ENCODE measurements at places on chromosomes 1 and 21. TPM values are rescaled to one million over a fixed set of nuclear protein-coding genes. Genes with fewer than 3 reads are reported as not detected.

DNA sequence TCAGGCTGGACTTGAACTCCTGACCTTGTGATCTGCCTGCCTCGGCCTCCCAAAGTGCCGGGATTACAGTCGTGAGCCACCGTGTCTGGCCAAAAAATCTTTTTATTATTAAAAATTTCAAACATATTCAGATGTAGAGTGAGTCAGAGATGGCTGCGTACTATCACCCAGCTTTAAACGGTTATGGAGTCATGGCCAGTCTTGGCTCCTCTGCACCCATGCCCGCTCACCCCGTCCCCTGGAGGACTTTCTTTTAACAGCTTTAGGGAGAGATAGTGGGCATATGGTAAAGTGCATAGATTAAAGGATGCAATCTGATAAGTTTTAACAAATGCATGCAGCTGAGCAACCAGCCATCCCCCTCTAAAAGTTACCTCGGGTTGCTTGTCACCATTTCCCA lies 51.8 kb downstream of the TNFRSF8 start:
- DNase-seq = no peak

DNA sequence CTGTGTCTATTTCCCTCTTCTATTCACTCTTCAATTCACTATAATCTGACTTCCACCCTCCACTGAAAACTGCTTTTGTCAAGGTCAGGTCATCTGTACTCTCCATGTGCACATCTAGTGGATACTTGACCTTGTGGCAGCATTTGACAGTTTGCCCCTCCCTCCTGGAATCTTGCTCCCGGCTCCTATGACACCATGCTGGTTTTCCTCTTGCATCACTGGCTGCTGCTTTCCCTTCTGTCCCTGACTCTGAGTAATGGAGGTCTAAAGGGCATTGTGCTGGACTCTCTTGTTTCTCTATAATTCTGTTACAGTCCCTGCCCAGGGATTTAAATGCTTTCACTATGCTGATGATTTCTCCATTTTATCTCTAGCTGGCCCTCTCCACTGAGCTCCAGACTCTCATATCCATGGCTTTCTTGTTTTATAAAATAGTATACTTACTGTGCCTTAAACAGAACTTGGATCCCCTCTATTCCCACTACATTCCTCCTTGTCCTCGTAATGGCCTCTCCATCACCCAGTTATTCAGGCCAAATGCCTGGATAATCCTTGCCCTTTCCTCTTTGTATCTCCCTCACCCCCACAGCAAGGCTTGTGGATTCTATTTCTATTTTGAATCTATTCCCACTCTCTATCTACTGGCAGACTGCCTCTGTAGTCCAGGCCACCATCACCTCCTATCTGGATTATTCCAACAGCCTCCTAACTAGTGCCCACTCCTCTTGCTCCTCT lies 36.8 kb upstream of the PODN start:
- DNase-seq = no peak

DNA sequence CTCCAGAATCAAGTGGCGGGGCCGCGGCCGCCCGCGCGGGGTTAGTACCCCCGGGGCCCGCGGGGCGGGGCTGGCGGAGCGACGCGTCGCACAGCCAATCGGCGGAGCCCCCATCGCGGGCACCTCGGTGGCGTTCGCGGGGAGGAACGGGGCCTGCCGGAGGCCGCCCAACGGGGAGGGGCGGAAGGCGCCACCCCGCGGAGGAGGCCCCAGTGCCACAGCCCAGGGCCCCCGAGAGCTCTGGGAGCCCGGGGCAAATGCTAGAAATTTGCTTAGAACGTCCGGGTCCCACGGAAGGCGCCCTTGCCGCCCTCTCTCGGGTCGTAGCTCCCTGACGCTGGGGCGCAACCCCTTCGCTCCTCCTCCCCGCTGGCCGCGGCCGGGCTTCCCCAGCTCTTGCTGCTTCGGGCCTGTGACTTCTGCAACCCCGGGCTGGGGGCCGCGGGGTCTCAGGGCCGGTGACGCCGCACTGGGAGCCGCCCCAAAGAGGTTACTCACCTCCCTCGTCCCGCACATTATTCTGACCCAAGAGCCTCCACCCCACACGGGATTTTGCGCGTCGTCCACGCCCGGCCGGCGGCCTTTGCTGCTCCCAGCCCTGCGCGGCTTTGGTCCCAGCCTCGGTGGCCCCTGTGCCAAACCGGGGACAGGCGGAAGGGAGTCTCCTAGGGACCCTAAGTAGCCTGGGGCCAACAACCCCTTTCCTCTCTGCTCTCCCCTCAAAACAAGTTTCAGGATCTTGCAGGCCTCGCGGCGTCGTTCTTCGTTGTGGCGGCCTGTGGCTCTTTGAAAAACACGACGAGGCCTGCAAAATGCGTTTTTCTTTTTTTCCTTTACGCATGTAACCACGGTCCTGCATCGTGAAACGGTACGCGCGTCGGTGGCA lies at the start of gene RUNX3:
Gene RUNX3 (minus strand): TSS at position 17 of the 886 bp plus-strand sequence. CDS start 408 bp downstream, outside the sequence.
- DNase-seq = no peak

GRCh38 chr1:246365708-246366107 lies 141.4 kb downstream of the SMYD3 start:
- DNase-seq = no peak

GRCh38 chr1:176691251-176692228 lies 228.6 kb downstream of the PAPPA2 start:
- DNase-seq = no peak

DNA sequence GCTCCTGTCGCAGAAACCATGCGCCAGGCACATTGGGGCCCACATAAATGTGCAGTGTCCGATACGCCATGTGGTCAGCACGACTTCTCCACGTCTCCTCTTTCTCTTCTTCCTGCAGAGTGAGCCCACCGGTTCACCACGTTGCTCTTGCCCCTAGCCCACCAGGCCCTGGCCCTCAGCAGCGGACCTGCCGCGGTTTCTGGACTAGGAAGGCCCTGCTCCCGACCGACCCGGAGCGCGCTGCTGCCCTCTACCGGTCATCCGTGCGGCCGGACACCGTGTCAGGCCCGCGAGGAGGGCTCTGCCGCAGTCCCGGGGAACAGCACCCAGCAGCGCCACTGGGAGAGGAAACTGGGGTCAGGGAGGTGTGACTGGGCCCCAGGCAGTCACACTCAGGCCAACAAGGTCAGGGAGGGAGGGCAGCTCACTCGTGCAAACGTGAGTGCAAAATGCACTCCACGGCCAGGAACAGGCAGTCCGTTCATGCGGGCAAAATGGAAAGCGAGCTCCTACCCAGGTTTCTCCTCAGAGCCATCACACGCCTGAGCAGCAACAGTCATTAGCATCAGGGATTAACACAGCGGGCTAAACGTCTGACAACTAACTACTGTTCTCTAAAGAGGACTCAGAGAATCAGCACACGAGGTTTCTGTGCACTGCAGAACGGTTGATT lies 13.7 kb downstream of the TLR5 start:
- DNase-seq = peak; percentile 61

DNA sequence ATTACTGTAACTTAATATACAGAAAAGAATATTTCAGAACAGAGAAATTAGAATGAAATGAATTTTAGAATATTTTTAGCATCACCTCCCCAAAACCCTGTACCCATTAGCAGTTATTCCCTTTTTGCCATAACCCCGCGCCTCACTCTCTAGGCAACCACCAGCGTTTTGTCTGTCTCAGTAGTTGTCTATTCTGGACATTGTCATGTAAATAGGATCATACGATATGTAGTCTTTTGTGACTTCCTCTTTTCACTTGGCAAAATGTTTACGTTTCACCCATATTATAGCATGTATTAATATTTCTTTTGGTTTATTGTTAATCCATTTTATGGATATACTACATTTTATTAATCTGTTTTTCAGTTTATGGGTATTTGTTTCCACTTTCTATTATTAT lies 24.9 kb downstream of the SOAT1 start:
- DNase-seq = no peak

The DPYD gene
- total RNA-seq = 86.4 TPM

The MROH9 gene
- not detected for total RNA-seq

The PLPPR5 gene
- total RNA-seq = not detected

The VANGL1 gene
- 4.9 TPM for total RNA-seq

The TENT5C gene
- total RNA-seq = 6.8 TPM
